ENCODE measurements at places on chromosomes 7 and 10. TPM values are rescaled to one million over a fixed set of nuclear protein-coding genes. Genes with fewer than 3 reads are reported as not detected.

Gene ZNF804B
- total RNA-seq = not detected

Gene EN2
- not detected for total RNA-seq

Gene ZNF316
- 13.0 TPM for total RNA-seq

Gene KMT2C
- 24.1 TPM for total RNA-seq

Gene DNAJC2
- 13.6 TPM for total RNA-seq

Gene FOXI2
- not detected for total RNA-seq

Gene WEE2
- total RNA-seq = not detected

Gene AZGP1
- total RNA-seq = not detected

Gene ZNF736
- 10.2 TPM for total RNA-seq

Gene CARD11
- total RNA-seq = not detected

All from fibroblast of lung (primary cell).